ENCODE measurements at places on chromosomes 4 and X. TPM values are rescaled to one million over a fixed set of nuclear protein-coding genes. Genes with fewer than 3 reads are reported as not detected.

DNA sequence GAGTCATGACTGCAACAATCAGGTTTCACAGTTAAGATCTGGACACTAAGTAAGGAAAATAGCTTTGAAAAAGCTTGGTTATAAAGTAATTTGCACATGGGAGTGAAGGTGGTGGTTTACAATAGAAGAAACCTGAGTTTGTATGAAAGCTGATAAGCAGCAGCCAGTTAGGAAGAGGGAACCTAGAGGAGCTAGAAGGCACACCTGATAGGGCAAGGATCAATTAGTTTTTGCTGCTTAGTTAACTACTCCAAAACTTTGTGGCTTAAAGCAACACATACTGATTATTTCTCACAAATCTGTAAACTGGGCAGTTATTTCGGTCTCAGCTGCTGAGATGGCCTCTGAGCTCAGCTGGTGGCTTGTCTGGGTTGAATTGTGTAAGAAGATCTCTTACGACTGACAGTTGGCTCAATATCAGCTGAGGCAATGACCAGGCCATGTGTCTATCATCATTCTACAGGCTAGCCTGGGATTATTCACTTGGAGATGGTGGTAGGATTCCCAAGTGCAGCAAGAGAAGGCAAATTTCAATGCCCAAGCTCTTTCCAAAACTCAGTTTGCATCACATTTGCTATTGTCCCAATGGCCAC is 255.0 kb upstream of the PITX2 start:
- no peak for DNase-seq

DNA sequence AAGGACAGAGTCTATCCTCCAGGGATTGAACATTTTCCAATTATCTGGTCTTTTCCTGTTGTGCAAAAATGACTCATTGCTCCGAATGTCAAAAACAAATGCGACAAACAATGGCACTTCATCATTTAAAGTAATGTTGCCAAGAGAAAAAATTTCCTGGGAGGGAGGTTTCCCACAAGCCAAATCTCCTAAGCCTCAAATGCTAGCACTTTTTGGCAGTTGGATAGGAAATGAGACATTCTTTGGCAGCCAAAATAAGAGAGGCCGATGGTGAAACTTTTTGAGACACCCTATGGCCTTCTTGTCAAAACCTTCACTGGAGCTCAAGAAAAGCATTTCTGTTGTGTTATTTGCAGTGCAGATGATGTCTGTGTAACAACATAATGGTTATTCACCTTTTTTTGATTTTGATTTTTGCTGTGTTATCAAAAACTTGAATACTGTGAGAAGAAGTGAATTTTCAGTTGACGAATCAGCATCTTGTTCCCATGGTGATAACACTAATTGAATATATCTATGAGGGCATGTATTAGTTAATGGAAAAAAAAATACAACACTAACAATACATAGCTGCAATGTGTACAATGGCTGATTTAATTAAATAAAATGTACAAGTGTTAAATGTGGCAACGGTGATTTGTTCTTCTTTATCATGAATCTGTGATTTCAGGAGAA is 333.8 kb downstream of the ANK2 start:
- DNase-seq, result no peak

DNA sequence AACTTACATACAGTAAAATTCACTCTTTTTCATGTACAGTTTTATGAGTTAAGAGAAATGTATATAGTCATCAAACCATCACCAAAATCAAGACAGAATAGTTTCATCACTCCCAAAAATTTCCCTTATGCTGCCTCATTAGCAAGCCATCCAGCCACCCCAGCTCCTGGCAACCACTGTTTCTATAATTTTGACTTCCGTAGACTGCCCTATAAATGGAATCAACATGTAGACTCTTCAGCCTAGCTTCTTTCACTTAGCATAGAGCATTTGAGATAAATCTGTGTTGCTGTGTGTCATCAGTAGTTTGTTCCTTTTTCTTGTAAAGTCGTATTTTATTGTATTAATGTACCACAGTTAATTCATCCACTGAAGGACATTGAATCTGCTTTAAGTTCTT is 23.2 kb downstream of the HDX start:
- no peak for DNase-seq

DNA sequence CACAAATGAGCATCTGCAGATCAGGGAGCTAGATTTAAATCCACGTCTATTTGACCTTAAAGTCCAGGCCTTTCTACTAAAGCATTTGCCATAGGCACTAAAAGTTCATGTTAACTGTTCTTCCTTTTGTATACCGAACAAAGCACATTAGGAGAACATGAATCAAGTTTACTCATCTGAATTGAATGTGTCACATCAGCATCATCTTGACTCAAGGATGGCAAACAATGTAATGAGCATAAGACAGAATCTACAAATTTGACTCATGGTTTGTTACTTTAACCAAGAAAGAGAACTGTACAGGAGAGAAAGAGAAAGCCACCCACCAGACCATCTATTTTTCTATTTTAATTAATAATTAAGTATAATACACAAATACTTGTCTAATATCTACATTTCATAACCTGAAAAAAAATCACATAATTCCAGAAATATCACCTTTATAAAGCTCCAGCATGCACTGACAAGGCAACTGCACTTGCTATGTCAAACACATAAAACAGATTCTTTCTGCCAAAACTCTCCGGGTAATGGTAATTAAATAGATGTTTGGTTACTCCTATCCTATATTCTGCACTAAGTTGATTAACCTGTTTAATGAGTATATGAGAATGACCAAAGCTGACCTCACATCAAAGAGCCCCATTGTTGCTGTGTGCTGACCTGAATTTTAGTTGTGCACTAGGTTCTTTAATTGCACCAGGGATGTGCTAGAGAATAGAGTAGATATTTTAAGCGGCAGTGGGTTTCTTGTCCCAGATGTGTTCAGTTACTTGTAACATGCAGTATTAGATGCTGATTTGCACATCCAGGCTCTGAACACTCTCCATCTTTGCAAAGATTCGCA is 42.5 kb upstream of the LEF1 start:
- DNase-seq, result no peak

DNA sequence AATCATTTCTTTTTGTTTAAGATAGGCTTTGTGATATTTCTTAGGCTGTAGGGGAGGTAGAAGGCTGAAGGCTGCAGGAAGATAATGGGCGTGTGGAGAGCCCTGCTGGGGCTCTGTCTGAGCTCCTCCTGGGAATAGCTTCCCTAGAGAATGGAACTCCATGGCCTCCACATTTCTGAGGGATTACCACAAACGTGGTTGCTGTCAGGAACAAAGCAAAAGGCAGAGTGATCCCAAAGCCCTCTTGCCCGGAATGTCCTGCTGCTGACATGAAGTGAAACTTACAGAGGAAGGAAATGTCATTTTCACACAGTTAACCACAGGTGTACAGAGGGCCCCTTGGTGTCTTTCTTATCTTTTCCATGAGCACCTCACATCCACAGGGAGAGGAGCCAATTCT is 89.3 kb downstream of the DDIT4L start:
- no peak for DNase-seq

DNA sequence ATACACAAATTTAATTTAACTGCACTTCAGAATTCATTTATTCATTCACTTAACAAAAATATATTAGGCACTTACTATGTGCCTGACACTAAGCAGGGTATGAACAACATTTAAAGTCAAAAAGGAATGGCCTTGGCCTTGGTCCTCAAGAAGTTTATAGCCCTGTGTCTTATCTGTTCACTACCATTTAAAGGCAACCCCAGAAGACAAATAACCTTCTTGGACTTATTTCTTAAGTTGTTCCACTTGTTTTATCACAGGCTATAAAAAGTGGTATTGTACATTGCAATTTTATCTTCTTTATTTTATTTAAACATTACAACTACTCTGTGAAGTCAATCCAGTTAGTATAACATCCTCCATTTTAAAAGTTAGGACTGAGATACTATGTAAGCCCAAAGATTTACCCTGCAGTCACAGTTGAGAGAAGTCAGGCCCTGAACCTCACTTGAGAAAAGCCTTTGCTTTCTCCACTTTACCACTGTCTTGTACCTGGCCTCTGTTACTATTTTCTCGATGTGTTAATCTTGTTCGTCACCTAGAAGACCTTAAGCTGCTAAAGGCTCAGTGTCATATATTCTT is 305.6 kb upstream of the DIPK2B start:
- no peak for DNase-seq

PDCL2 gene
- not detected for total RNA-seq

SNCA gene
- 13.4 TPM for total RNA-seq

DNA sequence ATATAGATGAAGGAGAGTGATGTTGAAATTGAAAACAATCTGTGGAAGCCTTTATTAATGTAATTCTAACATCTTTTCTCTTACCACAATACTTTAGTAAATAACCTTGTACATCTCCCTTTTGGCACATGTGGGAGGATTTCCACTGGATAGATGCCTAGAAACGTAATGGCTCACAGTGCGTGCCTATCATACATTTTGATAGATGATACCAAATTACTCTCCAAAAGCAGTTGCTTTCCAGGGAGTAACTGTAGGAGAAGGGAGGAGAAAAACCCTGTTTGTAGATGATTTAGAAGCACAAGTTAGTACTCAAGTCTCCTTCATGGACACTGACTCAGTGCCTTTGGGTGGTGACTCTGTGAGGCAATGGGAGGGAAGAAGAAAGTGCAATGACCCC is 476.3 kb downstream of the CCSER1 start:
- DNase-seq, result no peak

- DNase-seq, result no peak
Observed at GRCh38 chrX:10216208-10216607, 59.4 kb downstream of the CLCN4 start.

DNA sequence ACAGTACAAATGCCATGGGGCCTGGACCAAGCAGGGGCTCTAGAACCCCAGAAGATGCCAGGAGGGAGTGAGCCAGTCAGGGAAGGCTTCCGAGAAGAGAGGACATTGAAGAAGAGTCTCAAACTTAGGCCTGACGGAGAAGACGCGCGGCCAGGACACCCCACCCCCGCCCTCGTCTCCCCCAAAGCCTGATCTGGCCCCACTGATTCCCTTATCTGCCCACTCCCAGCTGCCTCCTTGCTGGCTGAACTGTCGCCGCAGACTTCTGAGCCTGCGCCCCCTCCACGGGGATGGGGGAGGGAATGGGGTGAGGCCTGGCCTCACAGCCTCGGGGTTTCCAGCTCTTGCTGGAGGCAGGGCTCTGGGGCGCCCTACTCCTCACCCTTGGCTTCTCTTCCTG is 3.6 kb upstream of the GATA1 start:
- DNase-seq, result peak; percentile 59

DNA sequence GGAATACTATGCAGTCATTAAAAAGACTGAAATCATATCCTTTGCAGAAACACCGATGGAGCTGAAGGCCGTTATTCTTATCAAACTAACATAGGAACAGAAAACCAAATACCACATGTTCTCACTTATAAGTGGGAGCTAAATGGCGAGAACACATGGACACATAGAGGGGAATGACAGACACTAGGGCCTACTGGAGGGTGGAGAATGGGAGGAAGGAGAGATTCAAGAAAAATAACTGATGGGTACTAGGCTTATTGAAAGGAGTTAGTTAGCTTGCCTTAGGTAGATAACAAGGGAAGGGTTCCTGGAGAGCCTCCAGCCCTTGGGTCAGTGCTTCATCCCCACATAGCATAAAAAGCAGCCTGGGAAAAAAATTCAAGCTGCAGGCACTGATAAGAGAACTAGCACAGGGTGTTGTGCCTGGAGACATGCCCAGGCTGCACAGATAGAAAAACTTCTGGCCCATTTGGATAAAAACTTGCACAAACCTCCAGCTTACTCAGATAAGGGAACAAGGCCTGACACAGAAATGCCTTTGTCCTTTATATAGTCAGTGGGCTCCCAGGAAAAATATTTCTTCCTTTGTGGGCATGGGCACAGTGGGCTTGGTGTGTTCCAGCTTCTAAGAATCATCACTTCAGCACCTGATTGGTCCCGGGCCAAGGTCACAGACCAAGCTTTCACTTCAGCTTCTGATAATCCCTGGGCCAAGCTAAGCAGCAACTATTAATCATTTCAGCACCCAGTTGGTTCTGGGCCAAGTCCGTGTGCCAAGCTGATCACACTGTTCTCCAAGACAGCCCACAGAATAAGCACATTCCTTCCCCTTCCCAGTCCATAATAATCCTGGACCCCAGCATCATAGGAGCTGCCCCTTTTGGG is 23.1 kb upstream of the PWWP3B start:
- no peak for DNase-seq

DNA sequence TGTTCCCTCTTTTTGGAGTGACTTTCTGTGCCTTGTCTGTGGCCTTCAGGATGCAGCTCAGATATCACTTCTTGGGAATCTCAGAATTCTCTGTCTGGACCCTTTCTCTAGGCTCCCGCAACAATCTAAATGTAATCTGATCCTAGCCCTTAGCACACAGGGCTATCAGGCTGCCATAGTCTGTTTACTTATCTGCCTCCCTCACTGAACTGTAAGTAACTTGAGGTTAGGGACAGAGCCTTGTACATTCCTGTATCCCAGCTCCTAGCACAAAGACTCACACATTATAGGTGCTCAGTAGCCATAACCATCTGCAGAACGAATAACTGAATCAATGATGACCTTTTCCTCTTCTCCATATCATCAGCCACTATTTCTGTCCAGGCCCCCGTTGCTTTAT is 69.5 kb downstream of the RTL9 start:
- DNase-seq, result no peak

- DNase-seq, result no peak
Observed at GRCh38 chrX:110683925-110684324, 111.7 kb downstream of the CHRDL1 start.

DNA sequence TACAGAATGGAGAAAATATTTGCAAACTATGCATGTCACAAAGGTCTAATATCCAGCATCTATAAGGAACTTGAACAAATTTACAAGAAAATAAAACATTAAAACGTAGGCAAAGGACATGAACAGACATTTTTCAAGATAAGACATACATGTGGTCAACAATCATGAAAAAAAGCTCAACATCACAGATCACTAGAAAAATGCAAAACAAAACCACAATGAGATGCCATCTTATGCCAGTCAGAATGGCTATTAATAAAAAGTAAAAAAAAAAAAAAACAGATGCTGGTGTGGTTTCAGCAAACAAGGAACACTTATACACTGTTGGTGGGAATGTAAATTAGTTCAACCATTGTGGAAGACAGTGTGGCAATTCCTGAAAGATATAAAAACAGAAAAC is 75.8 kb upstream of the IL13RA2 start:
- no peak for DNase-seq

DNA sequence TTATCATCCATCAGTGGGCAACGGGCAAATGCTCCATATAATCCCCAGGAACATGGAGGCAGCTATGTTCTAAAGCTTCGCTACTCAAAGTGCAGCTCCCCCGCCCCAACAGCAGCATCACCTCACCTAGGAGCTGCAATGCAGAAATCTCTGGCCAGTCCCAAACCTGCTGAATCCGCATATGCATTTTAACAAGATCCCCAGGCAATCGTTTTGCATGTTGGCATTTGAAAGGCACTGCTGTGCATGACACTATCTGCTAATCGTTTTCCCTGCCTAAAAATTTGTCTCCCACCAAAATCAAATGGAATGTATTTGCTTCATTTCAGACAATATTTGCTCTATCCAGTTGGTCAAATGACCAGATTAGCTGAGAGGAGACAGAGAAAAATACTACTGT is 15.2 kb downstream of the ADGRG2 start:
- DNase-seq, result no peak

DNA sequence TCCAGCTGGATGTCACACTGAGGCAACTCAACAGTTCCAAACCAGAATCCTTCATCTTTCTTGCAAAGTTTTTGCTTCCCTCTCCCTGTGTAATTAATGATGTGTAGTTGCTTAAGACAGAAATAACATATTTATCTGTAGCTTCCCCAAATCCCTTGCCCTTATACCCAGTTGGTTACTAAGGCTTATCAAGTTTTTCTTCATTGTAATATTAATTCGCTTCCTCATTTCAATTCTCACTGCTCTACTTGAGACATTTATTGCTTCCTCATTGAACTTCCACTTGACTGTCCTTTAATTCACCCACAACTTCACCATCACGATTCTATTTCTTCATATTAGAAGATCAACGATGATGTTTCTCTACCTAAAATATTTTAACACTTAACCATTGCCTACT is 386.6 kb upstream of the CPEB2 start:
- no peak for DNase-seq

All from mesenteric fat pad (tissue), 1 donor.